Kidney tubule cell (primary cell): ENCODE measurements at places on chromosomes 12 and 14.

- DNase-seq, result no peak
These were observed 44.4 kb upstream of the PELI2 start for GRCh38 chr14:56073799-56074198.

DNA sequence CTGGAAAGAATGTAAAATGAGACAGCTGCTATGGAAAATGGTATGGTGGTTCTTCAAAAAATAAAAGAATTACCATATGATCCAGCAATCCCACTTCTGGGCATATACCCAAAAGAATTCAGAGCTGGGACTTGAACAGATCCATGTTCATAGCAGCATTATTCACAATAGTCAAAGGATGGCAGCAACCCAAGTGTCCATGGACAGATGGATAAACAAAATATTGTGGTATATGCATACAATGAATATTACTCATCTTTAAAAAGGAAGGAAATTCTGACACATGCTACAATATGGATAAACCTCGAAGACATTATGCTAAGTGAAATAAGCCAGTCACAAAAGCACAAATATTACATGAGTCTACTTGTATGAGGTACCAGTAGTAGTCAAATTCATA lies 9.1 kb downstream of the RAB2B start:
- no peak for DNase-seq

- DNase-seq, result peak; percentile 48
These were observed 43.4 kb upstream of the PIK3C2G start for GRCh38 chr12:18217966-18218365.

GRCh38 chr12:70468741-70469140 lies 102.7 kb downstream of the KCNMB4 start:
- DNase-seq, result no peak

DNA sequence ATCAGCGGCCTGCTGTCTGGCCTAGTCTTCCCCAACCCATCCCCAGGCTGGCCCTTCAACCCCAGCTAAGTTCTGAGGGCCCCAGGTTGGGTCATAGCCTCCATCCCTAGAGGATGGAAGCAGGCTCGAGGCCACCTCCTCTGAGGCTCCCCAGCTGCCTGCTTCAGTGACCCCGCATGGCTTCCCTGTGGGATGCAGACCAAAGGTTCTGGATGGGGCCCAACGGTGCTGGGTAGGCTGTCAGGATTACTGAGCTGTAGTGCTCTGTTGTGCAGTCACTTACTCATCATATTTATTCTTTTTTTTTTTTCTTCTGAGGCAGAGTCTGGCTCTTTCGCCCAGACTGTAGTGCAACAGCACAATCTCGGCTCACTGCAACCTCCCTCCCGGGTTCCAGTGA lies 92.0 kb downstream of the IRF2BPL start:
- DNase-seq, result no peak

DNA sequence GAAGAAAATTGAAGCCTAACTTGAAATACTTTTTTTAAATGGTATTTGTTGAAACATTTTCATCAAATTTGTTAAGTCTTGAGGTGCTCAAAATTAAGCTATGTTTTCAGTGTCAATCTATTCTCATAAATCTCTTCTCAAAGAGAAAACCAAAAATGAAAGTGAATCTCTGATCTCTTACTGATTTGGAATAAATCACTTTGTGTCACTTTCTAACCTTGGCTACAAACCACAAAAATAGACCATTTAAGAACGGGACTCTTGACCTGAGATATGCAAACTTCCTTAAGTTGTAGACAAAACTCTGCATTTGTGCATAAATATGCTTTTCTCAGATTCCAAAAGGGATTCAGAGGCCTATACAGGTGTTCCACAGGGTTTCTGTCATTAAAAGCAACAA lies 192.9 kb downstream of the SEC23A start:
- DNase-seq, result no peak

DNA sequence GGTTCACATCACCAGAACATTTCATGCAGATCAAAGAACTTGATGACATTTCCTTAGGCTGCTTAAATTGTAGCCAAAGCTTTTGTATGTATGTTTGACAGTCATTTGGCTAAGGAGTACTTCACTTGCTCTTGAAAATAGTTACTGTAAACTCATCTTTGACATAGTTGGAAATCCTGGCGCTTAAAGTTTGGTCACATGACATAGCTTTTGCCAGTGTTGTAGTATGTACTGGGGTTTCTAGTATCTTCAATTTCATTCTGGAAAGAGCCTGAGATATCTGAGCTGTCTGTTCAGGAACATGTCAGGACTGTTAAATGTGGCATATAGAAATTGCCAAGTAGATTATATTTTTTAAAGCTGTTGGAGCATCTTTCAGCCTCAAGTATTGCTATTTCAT lies 55.7 kb downstream of the WDR20 start:
- no peak for DNase-seq

DNA sequence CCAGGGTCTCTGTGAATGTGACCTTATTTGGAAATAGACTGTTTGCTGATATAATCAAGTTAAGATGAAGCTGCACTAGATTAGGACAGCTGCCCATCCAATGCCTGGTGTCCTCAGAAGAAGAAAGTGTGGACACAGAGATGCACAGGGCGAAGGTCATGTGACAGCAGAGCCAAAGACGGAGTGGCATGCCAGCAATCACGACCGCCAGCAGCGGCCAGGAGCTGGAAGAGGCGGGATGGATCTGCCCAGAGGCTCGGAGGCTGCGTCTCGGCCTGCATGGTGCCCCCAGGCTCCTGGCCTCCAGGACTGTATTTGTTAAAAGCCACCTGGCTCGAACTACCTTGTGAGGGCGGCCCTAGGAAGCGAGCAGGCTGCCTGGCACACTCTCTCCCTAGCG lies 76.5 kb downstream of the RFLNA start:
- no peak for DNase-seq

- no peak for DNase-seq
These were observed 270.9 kb upstream of the FKBP4 start for GRCh38 chr12:2523844-2524243.

DNA sequence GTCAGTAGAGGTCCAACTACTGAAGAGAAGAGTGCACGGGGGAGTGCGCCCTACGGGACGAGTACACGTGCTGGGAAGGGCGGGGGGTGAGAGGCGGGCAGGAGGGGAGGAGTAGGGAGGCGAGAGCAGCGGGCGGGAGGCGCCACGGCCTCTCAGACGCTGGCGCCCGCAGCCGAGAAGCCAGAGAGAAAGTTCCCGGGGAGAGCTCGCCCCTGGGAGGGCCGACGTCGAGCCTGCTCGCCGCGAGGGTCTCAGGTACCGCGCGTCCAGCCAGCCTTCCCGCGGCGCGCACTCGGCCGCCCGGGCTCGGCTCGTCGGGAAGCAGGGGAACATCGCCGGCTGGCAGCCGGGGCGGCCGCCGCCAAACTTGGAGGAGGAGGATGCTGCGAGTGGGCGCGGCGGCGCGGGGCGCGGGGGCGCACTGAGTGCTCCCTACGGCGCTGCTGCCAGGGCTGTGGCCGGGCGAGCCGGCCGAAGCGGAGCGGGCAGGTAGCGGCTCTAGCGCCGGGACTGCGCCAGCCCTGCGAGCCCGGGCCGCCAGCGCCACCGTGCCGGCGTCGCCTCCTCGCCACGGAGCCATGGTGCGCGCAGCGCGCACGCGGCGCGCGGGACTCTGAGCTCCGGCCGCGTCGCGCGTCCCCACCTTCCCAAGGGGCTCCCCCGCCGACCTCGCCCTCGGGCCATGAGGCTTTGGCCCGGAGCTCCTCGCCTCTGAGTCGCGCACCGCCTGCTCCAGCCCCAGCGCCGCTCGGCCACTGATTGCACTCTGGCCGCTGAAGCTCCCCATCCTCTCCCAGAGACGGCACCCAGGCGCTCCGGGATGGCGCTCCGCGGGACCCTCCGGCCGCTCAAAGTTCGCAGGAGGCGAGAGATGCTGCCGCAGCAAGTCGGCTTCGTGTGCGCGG lies at the start of gene SLC24A4:
Gene SLC24A4, plus strand, starts transcription at position 155 of the 905 bp plus-strand sequence. Its CDS starts 666 bp downstream, at position 821.
- peak; percentile 1 for DNase-seq
